ENCODE measurements at places on chromosomes 1 and 21.

- no peak for DNase-seq
Measured at GRCh38 chr1:58251430-58252073, 295.0 kb downstream of the OMA1 start.

GRCh38 chr1:168443899-168444298 lies 99.9 kb downstream of the XCL2 start:
- no peak for DNase-seq

DNA sequence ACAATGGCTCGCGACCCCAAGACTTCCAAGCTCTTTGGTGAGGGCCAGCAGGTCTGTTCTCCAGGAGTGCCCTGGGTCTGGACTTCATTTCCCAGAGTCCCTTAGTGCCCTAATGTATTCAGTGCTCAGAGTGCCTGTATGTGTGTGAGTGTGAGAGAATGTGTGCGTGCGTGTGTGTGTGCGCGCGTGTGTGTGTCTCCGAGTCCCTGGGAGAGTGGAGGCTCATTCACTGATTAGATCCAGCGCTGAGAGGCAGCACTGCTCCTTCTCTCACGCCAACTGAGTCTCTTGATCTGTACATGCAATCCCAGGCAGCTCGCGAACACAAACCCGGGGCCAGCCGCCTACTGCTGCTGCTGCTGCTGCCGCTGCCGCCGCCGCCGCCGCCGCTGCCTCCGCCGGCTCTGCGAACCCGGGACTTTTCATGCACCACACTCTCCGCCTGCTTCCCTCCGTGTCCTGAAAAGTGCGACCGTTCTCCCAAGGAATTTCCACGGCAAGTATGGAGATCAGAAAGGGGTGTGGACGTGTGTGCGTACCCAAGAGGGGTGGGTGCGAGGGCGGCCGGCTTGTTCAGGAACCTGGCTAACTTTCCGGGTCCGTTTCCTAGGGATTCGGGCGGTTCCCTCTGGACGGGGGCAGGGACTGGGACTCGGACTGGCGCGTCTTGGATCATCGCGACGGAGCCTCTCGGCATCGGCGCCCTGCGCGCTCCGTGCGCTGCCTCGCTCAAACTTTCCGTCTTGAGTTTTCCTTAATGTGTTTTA lies at the start of gene RNF220:
RNF220 (plus strand) TSS at position 225 of the 767 bp plus-strand sequence.
- DNase-seq, result peak; percentile 87

DNA sequence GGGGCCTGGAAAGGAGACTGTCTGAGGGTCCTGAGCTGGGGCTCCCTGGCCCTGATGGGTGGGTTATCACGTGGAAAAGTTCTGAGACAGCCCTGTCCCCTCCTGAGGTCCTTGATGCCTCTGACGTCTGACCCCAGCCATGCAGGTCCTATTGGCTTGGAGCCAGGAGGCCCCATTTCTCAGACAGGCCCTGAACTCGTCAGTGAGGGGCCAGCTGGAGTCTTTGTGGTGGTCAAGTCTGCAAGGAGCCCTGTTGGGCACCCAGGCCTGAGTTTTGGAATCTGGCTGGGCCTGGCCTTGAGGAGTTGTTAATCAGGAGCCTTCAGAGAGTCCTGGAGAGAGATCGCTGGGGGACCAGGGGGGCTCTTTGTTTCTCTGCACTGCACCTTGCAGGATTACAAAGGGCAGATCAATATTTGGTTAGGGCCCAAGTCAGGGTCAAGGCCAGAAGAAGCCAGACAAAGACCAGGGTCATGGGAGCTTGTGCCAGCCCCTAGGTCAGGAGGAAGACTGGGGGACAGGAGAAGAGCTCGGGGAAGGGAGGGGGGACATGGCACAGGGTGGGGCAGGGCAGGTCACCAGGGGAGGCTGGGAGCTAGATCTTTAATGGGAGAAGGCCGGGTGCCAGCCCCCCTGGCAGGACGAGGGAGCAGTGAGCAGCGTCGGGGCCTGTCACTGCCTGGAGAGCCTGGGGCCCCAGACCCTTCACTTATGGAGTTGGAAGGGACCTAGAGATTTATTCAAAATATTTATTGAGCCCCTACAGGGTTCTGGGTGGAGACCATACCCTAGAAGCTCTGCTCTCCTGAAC lies 83.2 kb downstream of the PTPRU start:
- DNase-seq, result no peak

DNA sequence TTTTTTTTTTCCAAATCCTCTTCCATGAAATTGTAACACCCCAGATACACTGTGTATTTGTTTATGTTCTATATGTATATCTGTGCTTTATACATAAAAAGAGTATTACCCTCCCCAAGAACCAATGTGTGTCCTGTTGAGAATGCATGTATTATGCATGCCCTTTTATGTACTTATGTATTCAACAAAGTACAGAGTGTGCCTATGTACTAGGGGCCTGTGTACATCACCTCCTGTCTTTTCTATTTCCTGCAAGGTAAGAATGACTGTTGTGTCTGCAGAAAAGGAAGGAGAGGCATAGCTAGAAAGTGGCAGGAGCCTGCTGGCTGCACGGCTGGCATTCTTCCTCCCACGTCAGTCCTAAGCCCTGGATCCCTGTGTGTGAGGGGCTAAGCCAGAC lies 7.0 kb downstream of the TMEM61 start:
- no peak for DNase-seq

DNA sequence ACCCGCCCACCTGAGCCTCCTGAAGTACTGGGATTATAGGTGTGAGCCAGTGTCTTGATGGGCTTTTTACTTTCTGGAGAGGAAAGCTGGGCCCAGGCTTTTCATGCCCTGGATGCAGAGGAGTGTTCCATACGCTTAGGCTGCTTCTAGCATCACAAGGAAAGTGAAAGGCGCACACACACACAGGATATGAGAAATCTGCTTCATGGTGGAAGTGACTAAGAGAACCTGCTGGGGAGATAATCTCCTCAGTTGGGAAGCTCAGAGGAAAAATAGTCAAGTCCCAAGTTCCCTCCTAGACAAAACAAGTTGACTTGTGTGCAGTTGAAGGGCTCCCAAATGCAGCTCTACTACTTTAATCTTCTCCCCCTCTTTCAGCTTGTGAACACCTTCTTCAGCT lies 2.2 kb downstream of the NUDC start:
- DNase-seq, result no peak
